ENCODE measurements at places on chromosomes 12 and 14. TPM values are rescaled to one million over a fixed set of nuclear protein-coding genes. Genes with fewer than 3 reads are reported as not detected.

DNA sequence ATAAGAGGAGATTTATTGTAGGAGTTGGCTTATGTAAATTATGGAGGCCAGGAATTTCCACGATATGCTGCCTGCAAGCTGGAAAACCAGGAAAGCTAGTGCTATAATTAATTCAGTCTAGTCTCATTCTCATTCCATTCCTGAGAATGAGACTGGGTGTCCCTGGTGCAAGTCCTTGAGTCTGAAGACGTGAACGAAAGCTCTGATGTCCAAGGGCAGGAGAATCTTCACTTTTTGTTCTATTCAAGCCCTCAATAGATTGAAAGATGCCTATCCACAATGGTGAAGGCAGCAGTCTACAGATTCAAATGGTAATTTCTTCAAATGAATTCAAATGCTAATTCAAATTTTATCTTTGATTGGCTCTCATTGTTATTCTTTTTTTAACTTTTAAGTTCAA is 851.1 kb upstream of the MGAT4C start:
- no peak for DNase-seq

GRCh38 chr12:10128687-10129086 is 1.3 kb downstream of the CLEC7A start:
- no peak for DNase-seq

DNA sequence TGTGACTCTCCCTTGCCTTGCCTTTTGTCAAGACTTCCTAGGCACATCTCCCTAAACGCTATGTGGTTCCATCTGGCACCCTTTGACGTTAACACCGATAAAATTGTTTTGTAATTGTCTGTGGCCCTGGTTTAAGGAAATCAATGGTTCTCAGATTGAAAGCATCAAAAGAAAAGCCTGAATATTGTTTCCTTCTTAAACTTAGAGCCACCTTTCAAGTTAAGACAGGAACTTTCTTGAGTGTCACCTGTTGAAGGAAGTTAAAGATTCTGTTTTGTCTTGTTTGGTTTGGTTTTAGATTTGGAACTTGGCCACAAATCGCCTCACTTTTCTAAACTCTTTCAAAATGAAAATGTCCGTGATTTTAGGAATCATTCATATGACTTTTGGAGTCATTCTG is 14.8 kb upstream of the DNAH10 start:
- no peak for DNase-seq

GRCh38 chr14:65006261-65006721 is 19.6 kb downstream of the FNTB start:
- DNase-seq: no peak

- DNase-seq: no peak
Observed at GRCh38 chr14:75182821-75183220, 6.4 kb upstream of the TMED10 start.

DNA sequence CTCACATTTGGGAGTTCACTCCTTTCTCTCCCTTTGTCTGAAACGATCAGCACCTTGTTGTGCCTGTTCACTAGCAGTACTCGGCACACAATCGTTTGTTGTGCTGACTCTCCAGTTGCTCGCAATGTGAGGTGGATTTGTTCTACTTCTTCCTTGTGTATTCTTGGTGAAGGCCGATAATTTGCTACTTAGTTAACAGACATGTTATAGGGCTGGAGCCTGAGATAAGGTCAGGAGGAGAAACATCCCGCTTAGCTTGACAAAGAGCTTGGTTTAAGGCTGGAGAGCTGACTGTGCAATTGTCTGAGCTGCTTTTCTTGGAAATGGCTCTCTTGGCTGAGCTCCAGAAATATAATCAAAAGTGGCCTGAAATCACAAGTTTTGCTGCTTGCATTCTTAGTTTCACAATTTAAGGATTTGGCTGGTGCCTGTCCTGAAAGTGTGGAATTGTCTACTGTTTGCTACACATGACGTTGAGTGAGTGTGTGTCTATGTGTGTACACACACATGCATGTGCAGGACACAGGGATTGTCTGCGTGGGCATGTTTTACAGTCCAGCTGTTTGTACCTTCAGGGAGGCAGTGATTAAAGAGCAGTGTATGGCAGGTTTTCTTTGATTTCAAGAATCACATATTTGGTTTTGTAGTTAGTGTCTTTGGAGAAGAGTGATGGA is 77.7 kb downstream of the ARF6 start:
- peak; percentile 48 for DNase-seq

- DNase-seq: no peak
Observed at GRCh38 chr14:98949051-98949450, 322.9 kb downstream of the BCL11B start.

- peak; percentile 55 for DNase-seq
Observed at GRCh38 chr12:14473707-14474287, 93.9 kb downstream of the PLBD1 start.

DNA sequence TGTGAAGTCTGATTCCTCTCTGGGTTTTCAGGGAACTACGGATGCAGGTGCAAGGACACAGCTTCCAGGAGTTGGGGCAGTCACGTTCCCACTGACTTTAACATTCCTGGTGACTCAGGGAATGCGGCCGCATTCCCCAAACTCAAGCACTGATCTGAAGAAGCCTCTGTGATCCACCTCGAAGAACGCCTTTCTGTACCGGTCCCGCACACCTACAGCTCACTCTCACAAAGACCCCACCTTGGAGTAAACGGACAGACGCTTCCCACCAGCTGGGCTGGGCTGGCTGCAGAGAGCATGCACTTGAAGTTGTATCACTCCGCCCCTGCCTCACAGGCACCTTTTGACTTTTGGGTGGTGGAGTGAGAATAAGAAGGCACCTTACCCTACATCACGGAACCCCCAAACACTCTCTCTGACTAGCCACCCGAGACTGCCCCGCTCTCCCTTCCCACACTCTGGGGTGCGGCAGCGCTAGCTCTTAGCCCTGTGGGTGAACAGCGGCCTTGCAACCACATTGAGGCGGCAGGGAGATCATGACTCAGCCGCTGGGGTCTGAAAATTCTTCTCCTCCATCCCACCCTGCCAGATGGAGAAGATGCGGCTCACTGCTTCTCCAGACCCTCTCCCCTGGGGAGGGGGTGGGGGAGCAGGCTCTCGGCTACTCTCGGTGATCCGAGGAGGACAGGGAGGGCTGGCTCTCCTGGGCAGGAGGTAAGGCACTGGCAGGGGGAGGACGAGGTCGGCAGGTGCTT is 23.7 kb upstream of the HDAC7 start:
- DNase-seq: no peak

- no peak for DNase-seq
Observed at GRCh38 chr14:35504260-35504659, 29.7 kb upstream of the INSM2 start.

DNA sequence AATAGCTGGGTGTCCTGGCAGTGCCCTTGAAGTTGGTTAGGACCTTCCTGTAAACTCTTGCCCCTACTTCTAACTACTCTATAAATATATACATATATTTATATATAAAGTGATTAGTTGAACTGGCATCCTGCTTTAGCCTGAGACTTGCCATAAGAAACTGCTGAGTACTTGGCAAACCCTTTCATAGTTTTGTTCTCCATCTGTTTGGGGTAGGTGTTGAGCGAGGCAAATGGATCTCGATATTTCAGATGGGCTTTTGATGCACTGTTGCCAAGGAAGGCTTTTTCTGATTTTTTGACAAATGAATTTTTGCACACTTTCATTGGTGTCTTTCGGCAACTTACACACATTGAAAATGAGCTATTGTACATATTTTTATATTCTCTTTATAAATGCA is 10.4 kb downstream of the CALM1 start:
- no peak for DNase-seq

DNA sequence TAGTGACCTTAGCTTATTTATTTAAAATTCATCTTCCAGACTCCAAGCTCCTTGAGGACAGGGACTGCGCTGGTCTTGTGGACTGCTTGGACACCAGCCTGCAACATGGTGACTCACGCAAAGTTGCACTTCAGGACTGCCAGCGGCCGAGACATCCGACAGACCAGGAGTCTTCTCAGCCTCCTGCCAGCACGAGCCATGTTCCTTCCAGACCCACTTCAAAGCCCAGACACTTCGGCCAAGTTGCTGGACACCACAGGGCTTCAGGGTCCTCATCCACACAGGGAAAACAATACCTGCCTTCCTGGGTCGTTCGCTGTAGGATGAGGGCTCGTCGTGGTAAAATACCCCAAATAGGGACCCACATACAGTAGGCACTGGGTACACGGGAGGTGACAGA is 88.7 kb downstream of the BCL11B start:
- DNase-seq: no peak

GRCh38 chr14:75368333-75368732 is 59.5 kb upstream of the JDP2 start:
- DNase-seq: no peak

DNA sequence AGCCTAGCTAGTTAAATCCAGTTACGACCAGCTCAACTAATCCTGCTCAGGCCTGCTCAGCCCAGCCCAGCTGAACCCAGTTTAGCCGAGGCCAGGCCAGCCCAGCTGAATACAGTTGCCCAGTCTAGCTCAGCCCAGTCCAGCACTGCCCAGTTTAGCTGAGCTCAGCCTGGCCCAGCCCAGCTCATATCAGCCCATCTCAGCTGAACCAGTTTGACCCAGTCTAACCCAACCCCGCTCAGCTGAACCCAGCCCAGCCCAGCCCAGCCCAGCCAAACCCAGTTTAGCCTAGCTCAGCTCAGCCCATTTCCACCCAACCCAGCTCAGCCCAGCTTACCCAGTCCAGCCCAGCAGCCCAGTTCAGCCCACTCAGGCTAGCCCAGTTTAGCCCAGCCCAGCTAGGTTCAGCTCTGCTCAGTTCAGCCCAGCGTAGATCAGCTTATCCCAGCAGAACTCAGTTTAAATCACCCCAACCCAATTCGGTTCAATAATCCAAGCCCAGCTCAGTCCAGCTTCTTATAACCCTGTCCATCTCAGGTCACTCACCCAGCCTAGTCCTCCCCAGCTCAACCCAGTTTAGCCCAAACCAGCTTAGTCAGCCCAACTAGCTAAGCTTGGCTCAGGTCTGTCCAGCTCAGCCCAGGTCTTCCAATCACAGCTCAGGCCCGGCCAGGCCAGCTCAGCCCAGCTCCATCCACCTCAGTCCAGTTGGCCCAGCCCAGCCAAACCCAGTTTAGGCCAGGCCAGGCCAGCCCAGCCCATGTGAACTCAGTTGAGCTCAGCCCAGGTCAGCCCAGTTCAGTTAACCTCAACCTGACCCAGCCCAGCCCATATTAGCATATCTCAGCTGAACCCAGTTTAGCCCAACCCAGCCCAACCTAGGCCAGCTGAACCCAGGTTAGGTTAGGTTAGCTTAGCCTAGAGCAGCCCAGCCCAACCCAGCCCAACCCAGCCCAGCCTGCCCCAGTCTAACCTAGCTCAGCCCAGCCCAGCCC is 76.7 kb downstream of the TMEM121 start:
- no peak for DNase-seq

- no peak for DNase-seq
Observed at GRCh38 chr12:97386133-97386581, 76.4 kb upstream of the RMST start.

DNA sequence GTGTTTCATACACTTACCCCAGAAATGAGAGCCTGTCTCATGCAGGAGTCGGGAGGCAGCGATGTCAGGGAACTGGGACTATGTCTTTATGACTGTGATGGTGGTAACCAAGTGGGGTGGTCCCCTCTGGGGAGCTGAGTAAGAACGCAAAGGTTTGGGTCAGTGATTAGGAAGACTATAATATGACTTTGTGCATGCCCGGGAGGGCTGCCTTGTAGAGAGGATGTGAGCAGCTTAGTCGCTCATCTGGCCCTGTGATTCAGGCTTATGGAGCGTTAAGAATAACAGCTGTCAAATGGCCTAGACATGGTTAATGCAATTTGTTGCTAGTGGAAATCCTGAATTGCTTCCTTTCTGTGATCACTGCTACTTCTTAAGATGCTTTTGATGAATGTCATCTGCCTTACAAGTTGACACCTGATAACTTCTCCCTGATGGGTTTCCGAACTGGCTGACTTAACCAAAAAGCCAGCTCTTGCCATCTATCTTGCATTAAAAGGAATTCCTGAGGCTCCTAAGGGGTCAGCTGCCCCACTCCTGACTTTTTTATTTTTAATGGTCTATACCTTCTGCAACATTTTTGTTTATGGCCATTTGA is 35.4 kb upstream of the AACS start:
- no peak for DNase-seq

- DNase-seq: no peak
Observed at GRCh38 chr14:93017898-93018297, 94.9 kb downstream of the CHGA start.

- no peak for DNase-seq
Observed at GRCh38 chr12:47270782-47271664, 191.3 kb upstream of the AMIGO2 start.

GRCh38 chr14:94654071-94654861 is 42.1 kb downstream of the SERPINA3 start:
- no peak for DNase-seq

DNA sequence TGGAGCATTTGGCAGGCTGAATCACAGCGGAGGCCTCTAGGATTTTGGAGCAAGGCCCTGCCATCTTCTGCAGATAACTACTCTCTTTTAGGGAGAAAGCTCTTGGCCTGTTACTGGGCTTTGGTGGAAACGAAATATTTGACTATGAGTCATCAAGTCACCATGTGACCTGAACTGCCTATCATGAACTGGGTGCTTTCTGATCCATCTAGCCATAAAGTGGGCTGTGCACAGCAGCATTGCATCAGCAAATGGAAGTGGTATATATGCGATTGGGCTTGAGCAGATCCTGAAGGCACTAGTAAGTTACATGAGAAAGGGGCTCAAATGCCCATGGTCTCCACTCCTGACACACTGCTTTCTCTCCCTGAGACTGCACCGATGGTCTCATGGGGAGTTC is 21.1 kb downstream of the GYS2 start:
- no peak for DNase-seq

Gene MYO1A
- total RNA-seq: 0.19 TPM

Gene LACRT
- total RNA-seq: not detected

Gene COQ10A
- total RNA-seq: 28.9 TPM

Gene TAS2R50
- total RNA-seq: 0.76 TPM

Gene RASAL1
- total RNA-seq: 67.5 TPM

Gene DUSP16
- 6.7 TPM for total RNA-seq

Gene MEG3
- not detected for total RNA-seq

Gene TMEM117
- 6.4 TPM for total RNA-seq

Gene SETD1B
- total RNA-seq: 24.3 TPM

Gene TAS2R30
- total RNA-seq: 6.0 TPM

Gene TSPAN11
- total RNA-seq: not detected

Gene WBP11
- total RNA-seq: 107 TPM

Gene PLCZ1
- not detected for total RNA-seq

Gene AP1G2
- total RNA-seq: 235 TPM

Gene PPP1R13B
- 18.9 TPM for total RNA-seq

Gene MIA2
- total RNA-seq: 28.3 TPM

Gene PUS7L
- total RNA-seq: 27.0 TPM

Gene SLC2A14
- 0.31 TPM for total RNA-seq

Measured in OCI-LY7 (cell line).